ENCODE measurements at places on chromosomes 5 and 9.

GRCh38 chr5:142661957-142662356 lies 23.9 kb downstream of the FGF1 start:
- DNase-seq = no peak

DNA sequence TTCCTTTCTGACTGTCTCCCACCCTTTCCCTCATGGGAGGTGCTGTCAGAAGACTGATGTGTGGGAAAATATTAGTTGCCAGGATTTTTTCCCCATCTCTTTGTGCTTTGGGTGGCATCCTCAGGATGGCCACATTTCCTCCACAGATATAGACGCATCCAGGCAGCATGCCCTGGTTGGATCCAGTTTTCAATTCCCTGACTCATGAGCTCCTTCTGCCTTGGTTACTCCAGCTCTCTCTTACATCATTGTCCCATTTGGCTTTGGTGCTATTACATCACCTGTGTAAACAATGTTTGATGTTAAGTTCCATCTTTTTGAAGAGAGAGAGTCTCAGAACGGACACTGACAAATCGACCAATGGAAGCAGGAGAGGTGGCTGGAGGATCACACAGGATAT lies 302.5 kb downstream of the CDH18 start:
- no peak for DNase-seq

DNA sequence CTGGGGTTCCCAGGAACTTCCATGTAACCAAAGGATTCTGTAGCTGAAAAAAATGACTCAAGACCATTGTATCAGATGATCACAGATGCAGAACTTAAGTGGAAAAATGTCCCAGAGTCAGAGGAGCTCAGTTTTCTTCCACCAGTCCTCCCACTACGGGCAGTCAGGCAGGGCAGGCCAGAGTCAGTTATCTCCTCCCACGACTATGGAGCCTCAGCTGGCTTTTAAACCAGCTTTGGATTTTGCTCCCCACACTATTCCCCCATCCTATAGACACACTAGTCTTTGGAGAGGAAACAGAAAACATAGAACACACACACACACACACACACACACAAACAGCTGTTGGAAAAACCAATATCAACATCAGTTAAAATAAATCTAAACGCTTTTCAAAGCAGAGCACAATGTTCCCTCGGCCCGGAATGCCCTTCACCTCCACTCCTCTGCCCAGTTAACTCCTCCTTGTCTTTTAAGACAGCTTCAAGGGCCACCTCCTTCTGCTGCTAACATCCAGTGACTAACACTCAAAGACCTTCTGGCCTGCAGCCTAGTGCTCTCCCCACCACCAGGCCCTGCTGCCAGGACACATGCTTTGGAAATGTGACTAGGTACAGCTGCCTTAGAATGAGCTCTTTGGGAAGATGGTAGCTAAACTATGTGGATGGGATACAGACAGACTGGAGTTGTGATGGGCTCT lies 56.8 kb downstream of the NIPAL4 start:
- DNase-seq = no peak

DNA sequence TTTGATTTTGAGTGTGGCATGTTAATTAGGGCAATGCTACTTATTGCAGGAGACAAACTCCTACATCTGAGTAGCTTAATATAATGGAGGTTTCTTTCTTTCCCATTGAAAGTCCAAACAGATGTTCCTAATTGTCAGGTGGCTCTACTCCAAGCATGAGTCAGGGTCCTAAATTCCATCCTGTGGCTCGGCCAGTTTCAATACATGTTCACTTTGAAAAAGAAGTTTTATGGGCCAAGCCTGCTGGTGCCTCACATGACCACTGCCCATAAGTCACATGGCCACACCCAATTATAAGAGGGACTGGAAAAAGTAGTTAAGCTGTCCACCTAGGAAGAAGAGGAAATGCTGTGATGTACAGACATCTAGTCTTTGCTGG lies 170.4 kb downstream of the ARRDC3 start:
- DNase-seq = no peak

DNA sequence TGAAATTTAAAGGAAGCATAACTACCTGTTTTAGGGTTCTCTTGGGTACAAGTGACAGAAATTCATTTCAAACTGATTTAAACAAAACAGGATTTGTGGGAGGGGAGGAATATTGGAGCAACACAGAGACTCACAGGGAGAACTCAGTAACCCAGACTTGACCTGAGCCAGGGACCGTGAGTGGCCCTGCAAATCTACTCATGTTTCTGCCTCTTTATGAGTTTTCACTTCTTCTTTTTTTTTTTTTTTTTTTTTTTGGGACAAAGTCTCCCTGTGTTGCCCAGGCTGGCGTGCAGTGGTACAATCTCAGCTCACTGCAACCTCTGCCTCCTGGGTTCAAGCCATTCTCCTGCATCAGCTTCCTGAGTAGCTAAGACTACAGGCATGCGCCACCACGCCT lies 405.6 kb upstream of the ZNF608 start:
- no peak for DNase-seq

GRCh38 chr5:41843456-41844370 lies 26.5 kb downstream of the OXCT1 start:
- no peak for DNase-seq

DNA sequence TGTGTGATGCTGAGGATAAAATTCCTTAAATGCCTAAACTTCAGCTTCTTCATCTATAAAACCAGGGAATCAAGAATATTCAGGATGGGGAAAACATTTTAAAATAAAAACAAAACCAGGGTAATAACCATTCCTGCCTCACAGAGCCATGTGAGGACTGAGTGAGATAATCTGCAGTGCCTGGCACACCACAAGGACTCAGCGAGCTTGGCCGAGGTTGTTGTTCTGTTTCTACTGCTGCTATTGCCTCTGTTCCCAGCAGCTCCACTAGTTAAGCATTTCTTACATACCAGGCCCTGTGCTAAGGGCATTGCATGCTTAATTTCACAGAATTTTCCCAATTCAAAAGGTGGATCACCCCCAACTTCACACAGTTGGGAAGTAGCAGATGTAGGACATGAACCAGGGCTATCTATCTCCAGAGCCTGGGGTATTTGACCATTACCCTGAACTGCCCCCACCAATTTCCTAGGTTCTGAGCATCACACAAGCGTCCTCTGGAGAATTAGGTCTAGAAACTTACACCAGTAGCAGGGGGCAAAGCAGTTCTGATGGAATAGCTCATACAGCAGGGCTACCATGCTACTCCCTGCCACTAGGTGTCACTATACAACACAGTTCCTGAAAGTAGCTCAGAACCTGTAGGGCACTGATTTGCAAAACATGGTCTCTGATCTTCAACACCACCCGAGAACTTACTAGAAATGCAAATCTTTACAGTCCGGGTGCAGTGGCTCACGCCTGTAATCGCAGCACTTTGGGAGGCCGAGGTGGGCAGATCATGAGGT lies 74.3 kb downstream of the LRSAM1 start:
- no peak for DNase-seq

DNA sequence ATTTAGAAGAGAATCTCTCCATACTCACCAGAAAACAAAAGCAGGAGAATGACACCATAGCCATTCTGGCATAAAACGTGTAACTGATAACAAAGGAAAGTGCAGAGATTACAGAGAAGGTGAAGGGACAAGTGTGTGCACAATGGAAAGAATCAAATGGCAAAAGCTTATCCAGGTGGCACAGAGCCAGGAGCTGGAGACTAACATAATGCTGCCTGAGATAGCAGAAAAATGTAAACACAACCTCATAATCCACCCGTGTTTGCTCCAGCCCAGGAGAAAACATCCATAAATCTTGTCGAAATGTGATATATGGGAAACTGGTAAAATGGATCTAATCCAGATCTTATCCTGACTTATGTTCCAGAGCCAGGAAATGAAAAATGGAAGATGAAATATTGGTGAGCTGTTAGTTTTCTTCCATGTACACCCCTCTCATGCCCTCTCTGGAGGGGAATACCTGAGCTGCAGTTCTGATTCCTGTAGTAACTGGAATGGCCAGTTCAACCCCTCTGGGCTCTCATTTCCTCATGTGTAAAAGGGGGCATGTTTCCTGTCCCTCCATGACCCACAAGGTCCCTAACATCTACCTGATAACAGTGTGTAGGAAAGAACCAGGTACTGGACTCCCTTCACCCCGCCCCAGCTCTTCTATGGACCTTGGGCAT lies 212.3 kb upstream of the DAPK1 start:
- DNase-seq = no peak

GRCh38 chr5:139314276-139314675 lies 20.7 kb downstream of the MATR3 start:
- DNase-seq = no peak

Measured in stimulated activated CD8-positive, alpha-beta memory T cell treated with anti-CD3 and anti-CD28 coated beads, Interleukin-4, amount 100 ng/mL, for 1 hour (primary cell).